ENCODE measurements at places on chromosomes 12 and 14. TPM values are rescaled to one million over a fixed set of nuclear protein-coding genes. Genes with fewer than 3 reads are reported as not detected.
A peak's percentile ranks its signal among the peaks of the same experiment; 100 is the strongest.

DNA sequence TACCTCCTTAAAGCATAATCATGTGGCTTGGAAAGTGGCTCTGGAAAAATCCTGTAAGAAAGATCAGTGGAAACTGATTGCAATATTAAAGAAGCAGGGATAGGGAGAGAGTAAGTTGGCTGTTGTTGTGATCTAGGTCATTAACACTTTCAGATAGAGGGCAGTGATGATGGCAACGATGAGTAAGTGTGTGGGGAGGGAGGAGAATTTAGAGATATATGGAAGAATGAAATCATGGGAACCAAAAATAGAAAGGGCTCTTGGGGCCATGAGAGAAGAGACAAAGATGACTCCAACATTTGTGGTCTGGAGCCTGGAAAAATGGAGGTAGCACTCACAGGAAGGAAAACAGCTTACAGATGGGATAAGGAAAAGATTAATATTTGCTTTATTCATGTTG lies 23.3 kb downstream of the SNRPF start:
- no peaks in the 10 kb centered on the region for H3K36me3 ChIP-seq
- no peak overlapping the region for H3K27ac ChIP-seq
- H3K4me3 ChIP-seq, result no peak overlapping the region
- H3K27me3 ChIP-seq, result no peaks in the 10 kb centered on the region
- no peak for DNase-seq

DNA sequence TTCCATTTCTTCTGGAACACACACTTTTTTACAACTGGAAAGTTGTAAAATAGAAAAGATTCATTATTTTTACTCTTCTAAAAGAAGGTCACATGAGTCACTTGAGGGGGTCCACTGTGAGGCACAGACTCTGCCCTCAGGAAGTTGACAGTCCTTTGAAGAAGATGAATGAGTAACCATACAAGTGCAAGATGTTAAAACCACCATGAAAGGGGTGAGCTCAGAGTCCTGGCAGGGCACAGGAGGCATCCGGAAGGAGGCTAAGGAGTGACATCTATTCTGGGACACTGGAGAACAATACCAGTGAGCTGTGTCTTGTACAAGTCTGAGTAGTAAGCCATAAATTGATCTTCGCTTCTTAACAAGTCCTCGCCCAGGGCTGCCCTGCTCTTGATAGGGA lies 126.0 kb upstream of the FRMD6 start:
- no peaks in the 10 kb centered on the region for H3K36me3 ChIP-seq
- no peak overlapping the region for H3K4me3 ChIP-seq
- H3K4me1 ChIP-seq, result no peaks in the 10 kb centered on the region
- H3K27ac ChIP-seq, result no peak overlapping the region
- no peaks in the 10 kb centered on the region for H3K27me3 ChIP-seq

GRCh38 chr12:118098401-118098800 lies 5.4 kb downstream of the VSIG10 start:
- no peaks in the 10 kb centered on the region for H3K27me3 ChIP-seq
- H3K36me3 ChIP-seq, result no peaks in the 10 kb centered on the region
- H3K4me1 ChIP-seq, result peaks cover 2% of the 10 kb centered on the region
- H3K4me3 ChIP-seq, result no peak overlapping the region
- DNase-seq, result no peak

GRCh38 chr12:6946033-6946919 lies 2.5 kb downstream of the C12orf57 start:
- no peaks in the 10 kb centered on the region for H3K36me3 ChIP-seq
- H3K27ac ChIP-seq, result no peak overlapping the region
- H3K4me1 ChIP-seq, result peaks cover 12% of the 10 kb centered on the region

DNA sequence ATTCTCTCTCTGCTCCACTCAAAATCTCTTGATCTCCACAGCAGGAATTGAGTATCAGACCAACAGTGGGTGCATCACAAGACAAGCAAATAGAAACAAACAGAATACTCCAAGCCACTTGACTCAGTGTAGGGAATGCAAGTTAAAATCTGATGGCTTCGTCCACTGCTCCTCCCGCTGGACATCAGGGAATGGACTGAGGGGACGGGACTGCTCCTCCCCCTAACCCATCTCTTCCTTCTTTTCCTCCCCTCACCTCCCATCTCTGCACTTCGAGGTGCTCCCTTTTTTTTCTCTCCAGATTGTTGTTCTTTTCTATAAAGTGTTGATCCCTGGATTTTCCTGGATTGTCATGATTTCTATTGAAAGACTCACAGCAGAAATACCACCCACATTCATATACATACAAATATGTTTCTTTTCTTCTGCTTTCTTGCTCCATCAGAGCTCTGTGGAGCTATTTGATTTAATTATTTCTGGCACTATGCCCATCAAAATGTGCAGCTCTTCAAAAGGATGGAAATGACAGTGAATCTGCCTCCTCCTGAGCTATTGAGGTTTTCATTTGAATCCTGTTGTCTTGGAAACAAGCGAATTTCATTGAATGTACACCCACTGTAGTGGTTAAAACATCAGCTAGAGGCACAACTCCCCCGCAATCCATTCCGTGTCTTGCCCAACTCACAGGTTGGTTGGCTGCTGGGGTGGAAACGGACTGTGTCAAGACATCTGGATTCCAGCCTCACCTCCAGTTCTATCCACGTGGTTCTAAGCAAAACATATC lies 199.7 kb downstream of the SPTSSA start:
- H3K4me3 ChIP-seq, result no peak overlapping the region
- H3K27ac ChIP-seq, result no peak overlapping the region
- H3K4me1 ChIP-seq, result no peaks in the 10 kb centered on the region
- DNase-seq, result no peak
- no peaks in the 10 kb centered on the region for H3K27me3 ChIP-seq
- no peaks in the 10 kb centered on the region for H3K36me3 ChIP-seq

DNA sequence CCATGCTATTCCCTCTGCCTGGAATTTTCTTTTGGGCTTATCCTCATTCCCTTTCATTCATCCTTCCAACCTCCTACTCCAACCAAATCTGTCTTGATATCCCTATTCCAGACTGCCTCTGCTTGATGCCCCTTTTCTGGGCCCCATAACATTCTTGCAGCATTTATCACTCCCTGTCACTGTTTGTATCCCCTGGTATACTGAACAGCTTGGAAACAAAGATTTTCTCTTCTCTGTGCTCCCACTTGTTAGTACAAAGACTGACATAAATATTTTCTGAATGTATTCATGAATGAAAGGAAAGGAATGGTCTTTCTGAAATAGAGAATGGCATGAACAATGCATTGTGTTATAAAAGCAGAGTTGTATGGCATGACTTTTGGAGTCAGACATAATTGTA lies 7.5 kb downstream of the IRAK4 start:
- H3K27ac ChIP-seq, result no peak overlapping the region
- no peak overlapping the region for H3K4me3 ChIP-seq
- no peaks in the 10 kb centered on the region for H3K36me3 ChIP-seq
- H3K27me3 ChIP-seq, result no peaks in the 10 kb centered on the region

DNA sequence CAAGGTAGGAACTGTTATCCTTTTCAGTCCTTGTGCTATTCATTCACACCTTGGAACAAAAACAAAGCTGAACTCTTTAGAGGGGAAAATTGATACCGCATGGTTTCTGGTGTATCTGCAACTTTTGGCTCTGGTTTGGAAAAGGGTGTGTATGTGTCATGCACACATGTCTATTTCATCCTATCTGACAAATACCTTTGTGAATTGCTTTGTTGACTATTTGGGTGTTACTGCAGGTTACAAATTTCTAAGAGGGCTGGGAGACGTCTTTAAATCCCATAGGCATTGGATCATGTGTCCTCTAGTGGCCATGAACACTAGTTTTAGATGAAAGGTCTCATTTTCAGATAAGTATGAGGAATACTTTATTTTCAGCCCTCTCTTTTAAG lies 59.9 kb upstream of the IFNG-AS1 start:
- DNase-seq, result no peak
- no peaks in the 10 kb centered on the region for H3K4me1 ChIP-seq
- H3K4me3 ChIP-seq, result no peak overlapping the region
- H3K27me3 ChIP-seq, result no peaks in the 10 kb centered on the region
- H3K27ac ChIP-seq, result no peak overlapping the region

DNA sequence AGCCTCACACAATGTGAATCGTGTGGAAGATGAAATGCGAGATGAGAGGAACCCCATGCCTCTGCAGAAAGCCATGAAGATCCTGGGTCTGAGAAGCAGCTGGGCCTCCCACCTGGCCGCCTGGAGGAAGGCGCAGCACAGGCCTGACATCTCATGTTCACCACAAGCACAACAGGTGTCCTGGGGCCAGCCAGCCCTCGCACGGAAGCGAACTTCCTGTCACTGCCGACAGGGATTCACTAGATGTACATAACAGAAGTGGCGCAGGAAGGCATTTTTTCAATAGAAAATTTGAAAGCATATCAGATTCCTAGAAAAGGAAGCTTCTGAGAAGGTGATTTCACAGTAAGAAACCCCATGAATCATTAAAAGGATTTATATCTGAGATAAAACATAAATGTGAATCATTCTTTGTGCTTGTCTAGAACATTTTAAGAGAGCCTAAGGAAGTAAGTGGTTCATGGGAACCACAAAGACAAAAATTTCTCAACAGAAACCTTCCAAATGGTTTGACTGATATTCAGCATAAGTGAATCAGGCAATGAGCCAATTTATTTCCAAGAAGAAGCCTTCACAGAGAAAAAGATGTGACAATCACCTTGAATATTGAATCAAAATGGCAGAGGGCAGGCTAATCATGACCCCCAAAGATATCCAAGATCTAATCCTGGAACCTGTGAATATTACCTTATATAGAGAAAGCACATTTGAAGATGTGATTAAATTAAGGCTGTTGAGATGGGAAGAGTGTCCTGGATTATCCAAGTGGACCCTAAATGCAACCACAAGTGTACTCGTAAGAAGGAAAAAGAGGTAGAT lies 311.9 kb downstream of the DUSP6 start:
- no peaks in the 10 kb centered on the region for H3K27me3 ChIP-seq
- H3K27ac ChIP-seq, result no peak overlapping the region
- DNase-seq, result no peak
- no peak overlapping the region for H3K4me3 ChIP-seq
- no peaks in the 10 kb centered on the region for H3K36me3 ChIP-seq

DNA sequence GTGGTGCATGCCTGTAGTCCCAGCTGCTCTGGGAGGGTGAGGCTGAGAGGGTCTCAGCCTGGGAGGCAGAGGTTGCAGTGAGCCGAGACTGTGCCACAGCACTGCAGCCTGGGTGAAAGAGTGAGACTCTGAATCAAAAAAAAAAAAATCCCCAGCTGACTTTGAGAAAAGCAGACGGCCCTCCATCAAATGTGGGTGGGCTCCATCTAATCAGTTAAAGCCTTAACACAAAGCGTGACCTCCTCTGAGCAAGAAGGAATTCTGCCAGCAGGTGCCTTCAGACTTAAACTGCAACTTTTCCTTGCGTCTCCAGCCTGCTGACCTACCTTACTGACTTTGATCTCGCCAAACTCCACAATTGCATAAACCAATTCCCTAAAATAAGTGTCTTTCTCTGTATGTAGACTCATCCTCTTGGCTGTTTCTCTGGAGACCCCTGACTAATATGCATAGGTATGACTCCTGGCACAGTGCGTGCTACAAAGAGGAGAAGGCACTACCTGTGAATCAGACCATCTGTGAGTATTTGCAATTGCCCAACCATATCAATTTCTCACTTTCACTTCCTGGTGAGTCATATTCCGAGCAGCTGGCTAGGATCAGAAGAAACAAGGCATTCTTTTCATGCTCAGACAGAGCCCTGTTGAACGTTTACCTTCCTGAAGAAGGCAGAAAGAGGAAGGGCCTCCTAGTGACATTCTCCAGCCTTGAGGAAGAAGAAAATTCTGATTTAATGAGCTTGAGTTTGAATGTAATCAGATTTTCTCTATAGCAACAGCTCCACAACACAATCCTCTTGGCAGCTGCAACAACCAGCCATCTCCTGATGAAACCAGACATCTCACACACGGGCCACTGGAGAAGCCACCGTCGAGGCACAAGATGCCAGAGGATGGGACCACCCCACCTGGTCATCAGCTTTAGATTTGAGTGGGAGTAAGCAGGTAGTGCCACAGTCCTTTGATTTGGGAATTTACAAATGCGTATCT lies 54.3 kb downstream of the CLMN start:
- H3K4me1 ChIP-seq, result peaks cover 2% of the 10 kb centered on the region
- no peak for DNase-seq
- H3K36me3 ChIP-seq, result no peaks in the 10 kb centered on the region
- no peaks in the 10 kb centered on the region for H3K27me3 ChIP-seq

DNA sequence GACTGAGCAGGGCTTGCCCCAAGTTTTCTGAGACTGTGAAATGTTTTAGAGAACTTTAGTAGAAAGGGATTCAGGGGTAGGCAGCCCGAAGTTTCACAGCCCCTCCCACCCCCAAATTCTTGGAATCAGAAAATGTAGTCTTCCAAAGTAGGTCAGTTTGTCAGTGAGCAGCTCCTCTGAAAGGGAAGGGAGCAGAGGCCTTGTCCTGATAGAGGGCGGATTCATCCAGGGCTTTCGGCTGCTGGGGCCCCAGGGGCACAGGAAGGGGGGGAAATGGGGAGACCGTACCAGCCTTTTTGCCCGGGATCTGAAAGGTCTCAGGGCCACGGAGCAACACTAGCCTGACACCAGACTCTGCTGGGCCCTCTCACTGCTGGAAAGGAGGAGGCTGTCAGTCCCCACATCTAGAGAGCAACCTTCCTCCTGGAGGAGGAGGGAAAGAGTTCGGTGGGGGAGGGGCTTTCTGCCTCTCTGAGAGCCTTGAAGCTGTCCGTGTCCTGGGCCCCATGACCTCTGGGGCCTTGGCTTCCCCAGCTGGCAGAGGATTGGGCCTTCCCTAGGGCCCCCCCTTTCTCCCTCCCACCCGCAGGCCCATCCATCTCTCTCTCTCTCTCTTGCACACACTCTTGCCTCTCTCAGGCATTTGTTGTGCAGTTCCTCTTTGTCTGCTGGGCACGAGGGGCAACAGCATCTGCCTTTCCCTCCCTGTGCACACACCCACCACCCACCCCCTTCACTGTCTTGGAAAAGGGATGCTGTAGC lies at the start of gene IKZF4:
Gene IKZF4, plus strand, starts transcription at position 621 of the 762 bp plus-strand sequence. CDS start 451 bp downstream, outside the sequence.
- peak within 1 kb of the TSS; percentile 20 for H3K4me3 ChIP-seq
- H3K36me3 ChIP-seq, result no peaks in the 10 kb centered on the region
- no peaks in the 10 kb centered on the region for H3K27me3 ChIP-seq
- peak; percentile 86 for DNase-seq

DNA sequence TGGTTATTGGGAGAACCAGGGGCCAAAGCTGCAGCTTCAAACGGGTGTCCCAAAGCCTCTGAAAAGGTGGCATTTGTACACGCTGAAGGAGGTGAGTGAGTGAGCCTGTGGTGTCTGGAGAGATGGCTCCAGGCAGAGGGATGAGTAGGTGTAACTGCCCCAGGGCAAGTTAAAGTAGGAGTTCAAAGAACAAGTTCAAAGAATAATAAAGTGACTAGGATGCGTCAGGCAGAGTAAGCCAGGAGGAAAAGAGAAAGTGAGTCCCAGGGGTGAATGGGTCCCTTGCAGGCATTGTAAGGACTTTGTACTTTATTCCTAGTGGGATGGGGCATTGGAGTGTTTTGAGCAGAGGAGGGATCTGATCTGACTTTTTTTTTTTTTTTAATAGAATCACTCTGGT lies 201.4 kb upstream of the PWP1 start:
- H3K36me3 ChIP-seq, result no peaks in the 10 kb centered on the region
- H3K27me3 ChIP-seq, result no peaks in the 10 kb centered on the region
- DNase-seq, result no peak
- H3K4me1 ChIP-seq, result no peaks in the 10 kb centered on the region

Gene CFAP251
- total RNA-seq, result 2.9 TPM

Gene AP1G2
- 129 TPM for total RNA-seq

Gene BMP4
- 13.0 TPM for total RNA-seq

Gene GUCY2C
- not detected for total RNA-seq

Gene MYF5
- total RNA-seq, result not detected

Gene PRB2
- total RNA-seq, result not detected

Gene LRTM2
- total RNA-seq, result not detected

Gene IFI27L1
- total RNA-seq, result 32.8 TPM

Gene NINJ2
- total RNA-seq, result 3.4 TPM

Measured in ovary (tissue), 10 donors.